ENCODE measurements at places on chromosomes 12 and 14. TPM values are rescaled to one million over a fixed set of nuclear protein-coding genes. Genes with fewer than 3 reads are reported as not detected.

The KLRC1 gene
- not detected for total RNA-seq

The PLA2G1B gene
- 0.78 TPM for total RNA-seq

The PYGL gene
- 4.4 TPM for total RNA-seq

The SIX4 gene
- total RNA-seq = 6.3 TPM

The CISTR gene
- total RNA-seq = not detected

The P2RX2 gene
- total RNA-seq = not detected

Data from motor neuron (in vitro differentiated cells).